Left renal pelvis (tissue), 4 donors: ENCODE measurements at places on chromosomes 6 and 20. TPM values are rescaled to one million over a fixed set of nuclear protein-coding genes. Genes with fewer than 3 reads are reported as not detected.

LCA5 gene
- 12.3 TPM for polyA plus RNA-seq

CEP57L1 gene
- 23.3 TPM for polyA plus RNA-seq

FOXQ1 gene
- polyA plus RNA-seq = 13.4 TPM

WFDC12 gene
- polyA plus RNA-seq = not detected

SMIM29 gene
- polyA plus RNA-seq = 12.6 TPM

PPP1R3G gene
- 2.0 TPM for polyA plus RNA-seq

SLC13A3 gene
- 18.0 TPM for polyA plus RNA-seq

DSP gene
- 60.5 TPM for polyA plus RNA-seq

MCCD1 gene
- 13.8 TPM for polyA plus RNA-seq

HLA-DMA gene
- polyA plus RNA-seq = 15.0 TPM

CTAGE9 gene
- 0.37 TPM for polyA plus RNA-seq

GCNT2 gene
- 18.8 TPM for polyA plus RNA-seq

SLC22A7 gene
- 0.39 TPM for polyA plus RNA-seq

TNF gene
- 2.5 TPM for polyA plus RNA-seq

ATP6V1G2 gene
- 5.7 TPM for polyA plus RNA-seq

SRMS gene
- 0.14 TPM for polyA plus RNA-seq

NR2E1 gene
- polyA plus RNA-seq = not detected
